GM23248 (cell line): ENCODE measurements at places on chromosomes 12 and 14.

DNA sequence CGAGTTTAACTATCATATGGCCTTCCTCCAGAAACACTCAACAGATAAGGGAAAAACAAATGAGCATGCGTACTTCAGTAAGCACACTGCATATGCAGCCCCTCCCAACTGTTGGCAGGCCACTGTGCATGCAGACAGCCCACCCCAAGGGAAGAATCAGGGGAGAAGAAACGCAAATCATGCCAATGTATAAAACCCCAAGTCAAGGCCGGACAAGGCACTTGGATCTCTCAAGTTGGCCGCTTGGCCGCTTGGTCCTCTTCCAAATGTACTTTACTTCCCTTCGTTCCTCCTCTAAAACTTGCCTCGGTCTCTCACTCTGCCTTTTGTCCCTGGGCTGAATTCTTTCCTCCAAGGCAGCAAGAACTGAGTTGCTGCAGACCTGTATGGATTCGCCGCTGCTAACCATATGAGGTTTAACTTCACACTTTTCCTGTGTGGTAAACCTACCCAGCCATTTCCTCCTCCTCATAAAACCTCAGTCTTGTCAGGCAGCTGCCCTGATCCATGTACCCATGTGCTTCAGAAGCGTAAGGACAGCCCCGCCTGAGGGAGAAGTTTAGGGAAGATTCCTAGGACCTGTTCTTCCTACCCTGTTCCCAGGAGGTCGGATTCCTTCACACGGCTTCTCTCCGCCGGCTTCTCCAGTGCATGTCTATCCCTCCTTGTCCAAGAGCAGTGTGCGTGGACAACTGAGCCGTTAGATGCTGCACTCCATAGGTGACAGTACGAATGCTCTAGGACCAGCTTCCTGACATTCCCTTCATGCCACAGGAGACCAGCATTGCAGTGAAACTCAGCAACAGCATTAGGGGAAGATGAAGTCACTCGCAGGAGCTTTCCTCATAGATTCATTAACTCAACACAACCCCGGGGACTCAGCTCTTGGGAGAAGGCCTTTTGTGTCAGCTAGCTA is 188.0 kb downstream of the MON2 start:
- no peak for DNase-seq

DNA sequence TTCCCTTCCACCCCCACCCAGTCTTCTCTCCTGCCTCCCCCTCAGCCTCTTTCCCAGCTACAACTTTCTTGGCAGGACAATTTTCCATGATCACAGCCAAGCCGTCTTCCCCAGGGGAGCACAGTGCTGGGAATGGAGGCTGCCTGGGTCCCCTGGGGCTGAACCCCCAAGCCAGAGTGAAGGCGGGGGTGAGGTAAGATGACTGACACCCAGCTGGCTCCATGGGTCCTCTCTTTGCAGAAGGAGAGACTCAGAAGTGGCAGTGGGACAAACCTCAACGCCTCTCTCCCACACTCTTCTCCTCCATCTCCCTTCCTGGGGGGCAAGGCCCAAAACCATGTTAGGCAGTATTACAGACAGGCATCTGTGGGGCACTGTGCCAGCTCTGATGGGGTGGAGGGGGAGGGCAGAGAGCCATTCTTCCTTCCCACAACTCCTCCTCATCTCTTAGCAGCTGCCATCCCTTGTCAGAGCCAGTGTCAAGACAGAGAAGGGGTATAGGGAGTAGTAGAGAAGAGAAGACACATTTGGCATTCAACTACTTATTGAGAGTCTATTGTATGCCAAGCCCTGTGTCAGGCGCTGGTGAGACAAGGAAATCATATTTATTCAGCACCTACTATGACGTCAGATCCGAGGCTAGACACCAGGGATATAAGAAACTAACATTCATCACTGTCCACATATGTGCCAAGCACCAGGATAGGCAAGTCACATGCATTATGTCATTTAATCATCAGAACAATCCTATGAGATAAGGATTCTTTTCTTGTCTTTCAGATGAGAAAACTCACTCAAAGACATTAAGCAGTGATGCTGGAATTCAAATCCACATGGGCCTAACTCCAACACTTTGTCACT is 3.6 kb downstream of the ITGA7 start:
- DNase-seq = no peak

- no peak for DNase-seq
Measured at GRCh38 chr12:57617942-57618341, 6.7 kb downstream of the ARHGEF25 start.

- DNase-seq = no peak
Measured at GRCh38 chr12:9065607-9065856, 50.2 kb downstream of the A2M start.

- DNase-seq = peak; percentile 75
Measured at GRCh38 chr14:60965402-60965801, 15.5 kb downstream of the TRMT5 start.

- DNase-seq = peak; percentile 84
Measured at GRCh38 chr12:64160711-64161060, 61.4 kb downstream of the KICS2 start.

DNA sequence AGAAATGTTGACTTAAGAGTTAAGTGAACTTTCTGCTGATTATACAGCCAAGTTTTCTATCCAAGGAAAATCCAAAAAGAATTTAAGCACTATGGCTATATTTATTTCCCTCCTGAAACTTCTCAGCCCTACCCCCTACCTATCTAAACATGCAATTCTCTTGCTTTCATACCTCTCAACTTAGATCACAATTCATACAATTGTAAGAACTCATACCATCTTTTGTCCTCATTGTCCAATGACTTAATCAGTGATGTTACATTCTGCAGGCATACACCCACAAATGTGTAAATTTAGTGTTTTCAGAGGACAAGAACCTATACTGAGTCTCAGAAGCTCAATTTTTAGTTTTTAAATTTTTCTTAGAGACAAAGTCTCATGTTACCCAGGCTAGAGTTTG is 62.1 kb downstream of the ZFC3H1 start:
- peak; percentile 10 for DNase-seq

DNA sequence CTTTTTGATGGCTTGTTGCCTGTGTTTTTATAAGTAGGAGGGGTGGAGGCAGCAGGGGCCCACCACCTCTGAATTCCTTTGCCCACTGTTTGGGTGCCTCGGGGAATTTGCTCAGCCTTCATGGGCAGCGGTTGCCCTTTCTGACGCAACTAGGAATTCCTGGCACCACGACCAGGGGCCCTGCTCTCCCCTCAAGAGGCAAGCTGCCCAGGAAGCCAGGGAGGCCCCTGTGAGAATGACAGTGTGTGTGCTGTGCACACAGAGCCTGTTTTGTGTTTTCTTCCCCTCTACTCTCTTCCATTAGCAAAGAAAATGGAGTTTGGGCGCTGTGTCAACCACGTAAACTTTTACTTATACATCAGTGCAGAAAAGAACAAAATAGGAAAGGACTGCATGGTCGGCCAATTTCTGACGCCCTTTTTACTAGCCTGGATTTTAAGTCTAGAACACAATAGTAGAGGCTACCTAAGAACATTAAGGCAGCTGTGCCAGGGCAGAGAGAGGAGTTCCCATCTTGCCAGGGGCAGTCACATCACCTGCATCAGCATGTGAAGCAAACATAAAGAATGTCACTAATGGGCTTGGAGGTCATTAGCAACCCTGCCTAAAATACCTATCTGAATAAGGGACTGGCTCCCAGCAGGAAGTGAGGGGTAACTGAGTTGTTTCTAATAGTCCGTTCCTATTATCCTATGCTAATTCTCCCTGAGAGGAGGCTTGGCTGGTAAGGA is 17.9 kb upstream of the PTGR2 start:
- DNase-seq = peak; percentile 78

GRCh38 chr12:122106843-122107242 is 28.3 kb downstream of the MLXIP start:
- no peak for DNase-seq
